SK-N-SH (cell line): ENCODE measurements at places on chromosomes 11 and 22.

GRCh38 chr11:47007579-47007978, 71.0 kb downstream of the CSTPP1 start:
- DNase-seq = peak; percentile 66

- no peak for DNase-seq
Measured at GRCh38 chr22:24304062-24304675, 33.5 kb downstream of the SPECC1L start.

DNA sequence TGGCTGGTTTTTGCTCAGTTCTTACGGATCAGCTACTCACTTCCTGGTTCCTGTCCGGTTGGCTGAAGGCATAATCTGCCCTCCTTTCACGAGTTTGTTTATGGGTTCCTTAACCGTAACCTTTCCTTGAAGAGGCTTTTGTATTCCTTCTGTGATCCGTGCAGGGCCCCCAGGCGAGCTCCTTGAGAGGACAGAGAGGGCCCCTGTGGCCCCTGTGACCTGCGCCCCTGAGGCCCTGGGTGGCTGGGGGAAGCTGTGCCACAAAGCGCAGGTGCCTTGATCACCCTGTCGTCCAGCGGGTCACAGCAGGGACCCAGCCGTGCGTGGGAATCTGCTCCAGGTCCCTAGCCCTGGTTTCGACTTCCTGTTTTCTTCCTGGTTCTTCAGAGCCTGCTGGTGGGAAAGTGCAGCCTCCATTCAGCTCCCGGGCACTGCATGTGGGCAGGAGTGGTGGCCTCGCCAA, 27.8 kb upstream of the FADD start:
- no peak for DNase-seq

DNA sequence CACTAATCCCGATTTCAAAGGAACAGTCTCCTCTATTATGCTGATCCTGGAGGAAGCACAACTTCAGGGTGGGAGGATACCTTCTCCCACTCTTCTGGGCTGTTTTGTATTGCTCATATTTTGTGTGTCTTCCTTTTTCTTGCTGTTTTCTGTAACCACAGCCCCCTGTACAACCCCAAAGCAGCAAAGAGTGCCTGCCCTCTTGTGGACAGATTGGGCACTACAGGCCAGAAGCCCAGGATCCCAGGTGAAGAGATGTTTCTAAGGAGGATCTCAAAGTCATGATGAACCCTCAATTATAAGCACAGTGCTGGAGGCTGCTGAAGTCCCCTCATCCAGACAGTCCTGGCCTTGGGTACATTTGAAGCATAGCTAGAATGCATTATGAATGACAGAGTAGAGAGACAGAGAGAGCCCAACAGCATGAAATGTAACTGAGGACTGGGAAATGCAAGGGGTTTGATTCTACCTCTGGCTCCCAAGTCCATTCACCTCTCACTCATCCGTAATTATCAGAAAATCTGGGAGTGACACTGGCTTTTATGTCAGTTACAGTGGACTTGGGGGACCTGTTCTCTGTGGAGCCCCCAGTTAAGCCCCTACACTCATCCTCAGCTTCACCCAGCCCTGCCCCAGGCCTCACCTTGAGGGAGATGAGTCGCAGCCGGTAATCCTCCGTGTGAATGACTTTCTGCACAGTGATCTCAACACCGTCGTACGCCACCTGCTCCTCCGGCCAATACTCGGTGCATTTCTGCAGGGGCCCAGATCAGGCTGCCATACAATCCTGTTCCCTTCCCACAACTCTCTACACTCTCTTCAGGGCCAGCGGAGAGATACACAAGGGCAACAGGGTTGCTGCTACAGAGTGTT, 6.2 kb upstream of the IGSF22 start:
- peak; percentile 86 for DNase-seq
